ENCODE measurements at places on chromosomes 1 and 21.
A peak's percentile ranks its signal among the peaks of the same experiment; 100 is the strongest.

- DNase-seq: no peak
These were observed 81.8 kb downstream of the SMYD3 start for GRCh38 chr1:246425139-246425794.

DNA sequence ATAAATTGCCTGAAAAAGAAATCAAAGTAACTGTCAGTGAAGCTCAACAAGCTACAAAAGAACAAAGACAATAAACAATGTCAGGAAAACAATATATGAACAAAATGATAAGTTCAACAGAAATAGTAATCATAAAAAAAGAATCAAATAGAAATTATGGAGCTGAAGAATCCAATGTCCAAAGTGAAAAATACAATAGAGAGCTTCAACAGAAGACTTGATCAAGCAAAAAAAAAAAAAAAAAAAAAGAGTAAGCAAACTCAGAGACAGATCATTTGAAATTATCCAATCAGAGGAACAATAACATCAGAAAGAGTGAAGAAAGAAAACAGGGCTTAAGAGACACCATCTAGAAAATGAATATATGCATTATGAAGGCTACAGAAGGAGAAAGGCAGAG, 251.4 kb upstream of the SAMSN1 start:
- DNase-seq: no peak

- no peak for DNase-seq
These were observed 102.8 kb downstream of the RHOU start for GRCh38 chr1:228837817-228838716.

GRCh38 chr1:182629499-182630096, 25.4 kb upstream of the RGS16 start:
- peak; percentile 10 for DNase-seq

- DNase-seq: no peak
These were observed 224.4 kb downstream of the VAV3 start for GRCh38 chr1:107740579-107740978.

GRCh38 chr1:198258491-198258890, 101.7 kb downstream of the NEK7 start:
- DNase-seq: no peak
